Left renal cortex interstitium (tissue), 4 donors: ENCODE measurements at places on chromosomes 16 and 17.

DNA sequence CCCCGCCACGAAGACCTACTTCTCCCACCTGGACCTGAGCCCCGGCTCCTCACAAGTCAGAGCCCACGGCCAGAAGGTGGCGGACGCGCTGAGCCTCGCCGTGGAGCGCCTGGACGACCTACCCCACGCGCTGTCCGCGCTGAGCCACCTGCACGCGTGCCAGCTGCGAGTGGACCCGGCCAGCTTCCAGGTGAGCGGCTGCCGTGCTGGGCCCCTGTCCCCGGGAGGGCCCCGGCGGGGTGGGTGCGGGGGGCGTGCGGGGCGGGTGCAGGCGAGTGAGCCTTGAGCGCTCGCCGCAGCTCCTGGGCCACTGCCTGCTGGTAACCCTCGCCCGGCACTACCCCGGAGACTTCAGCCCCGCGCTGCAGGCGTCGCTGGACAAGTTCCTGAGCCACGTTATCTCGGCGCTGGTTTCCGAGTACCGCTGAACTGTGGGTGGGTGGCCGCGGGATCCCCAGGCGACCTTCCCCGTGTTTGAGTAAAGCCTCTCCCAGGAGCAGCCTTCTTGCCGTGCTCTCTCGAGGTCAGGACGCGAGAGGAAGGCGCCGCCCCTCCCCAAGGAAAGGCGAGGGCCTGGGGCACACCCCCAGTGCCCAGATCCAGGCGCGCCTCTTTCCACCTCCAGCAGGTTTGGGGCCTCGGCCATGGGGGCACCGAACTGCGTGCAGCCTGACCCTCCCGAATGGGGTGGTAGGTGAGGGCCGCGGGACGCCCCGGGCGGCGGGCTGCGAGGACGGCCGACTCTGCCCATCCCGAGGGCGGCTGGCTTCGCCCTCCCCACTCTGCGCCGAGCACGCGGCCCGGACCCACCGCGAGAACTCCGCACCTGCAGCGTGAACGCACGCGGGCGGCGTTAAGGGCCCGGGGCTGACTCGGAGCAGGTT lies 664 bp downstream of the HBQ1 start:
- no peak for DNase-seq

DNA sequence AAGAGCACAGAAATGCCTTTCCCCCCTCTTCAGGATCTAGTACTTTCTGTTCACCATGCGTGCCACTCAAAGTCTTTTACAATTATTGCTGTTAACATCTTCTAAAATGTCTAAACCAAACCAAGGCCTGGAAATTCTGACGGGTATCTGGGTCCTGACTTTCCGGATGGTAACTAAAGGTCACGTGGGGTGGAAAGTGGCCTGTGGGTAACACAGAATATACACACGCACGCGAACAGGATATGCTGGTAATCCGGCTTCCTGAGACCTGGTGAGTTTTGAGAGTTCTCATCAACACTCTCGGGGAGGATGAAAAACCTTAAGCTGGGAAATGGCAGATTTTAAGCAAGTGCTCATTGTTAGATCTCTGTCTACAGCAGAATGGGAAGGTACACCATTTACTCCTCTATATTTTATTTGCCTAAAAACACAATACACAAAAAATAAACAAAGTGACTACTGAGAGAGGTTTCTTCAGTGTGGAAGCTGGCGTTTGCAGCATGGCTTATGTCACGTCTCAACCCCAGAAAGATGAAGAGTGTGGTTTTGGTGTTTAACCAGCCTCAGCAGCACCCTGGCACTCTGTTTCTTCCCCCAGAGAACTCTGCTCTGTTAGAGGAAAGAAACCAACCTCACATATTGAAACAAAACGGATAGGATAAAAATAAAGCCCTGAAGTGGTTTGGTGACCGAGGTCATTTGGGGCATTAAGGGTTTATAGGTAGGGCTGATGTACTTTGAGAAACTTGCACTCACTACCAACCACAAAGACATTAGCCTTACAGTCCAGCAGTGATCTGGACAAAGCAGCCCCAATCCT lies 37.3 kb downstream of the SMG6 start:
- DNase-seq, result no peak

DNA sequence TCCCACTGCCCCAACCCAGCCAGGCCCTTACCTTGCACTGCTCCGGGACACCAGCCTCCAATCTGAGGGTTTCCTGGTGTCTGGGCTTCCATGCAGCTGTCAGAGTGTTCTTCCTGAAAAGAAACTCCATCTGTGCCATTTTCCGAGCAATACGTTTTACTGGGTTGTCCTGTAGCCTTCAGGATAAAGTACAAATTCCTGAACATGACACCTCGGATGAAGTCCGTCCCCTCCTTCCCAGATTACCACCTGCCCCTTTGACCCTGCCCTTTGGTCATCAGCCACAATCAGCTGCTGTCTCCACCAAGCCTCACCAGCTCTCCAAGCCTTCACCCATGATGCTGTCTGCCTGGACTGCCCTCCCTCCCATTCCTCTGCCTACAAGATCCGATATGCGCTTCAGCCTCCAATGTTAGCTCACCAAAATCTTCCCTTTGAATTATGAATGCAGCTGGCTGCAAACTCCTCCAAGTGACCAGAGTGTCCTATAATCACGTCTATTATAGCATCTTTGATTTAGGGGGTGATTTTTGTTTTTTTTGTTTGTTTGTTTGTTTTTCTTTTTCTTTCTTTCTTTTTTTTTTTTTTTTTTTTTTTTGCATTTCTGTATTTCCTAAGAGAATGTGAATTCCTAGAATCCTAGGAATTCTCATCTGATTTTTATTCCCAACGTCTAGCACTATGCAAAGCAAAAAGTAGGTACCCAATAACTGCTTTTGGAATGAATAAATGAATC lies 60.6 kb upstream of the KIFC3 start:
- no peak for DNase-seq

GRCh38 chr17:55289106-55289446 lies 24.3 kb downstream of the HLF start:
- no peak for DNase-seq

- no peak for DNase-seq
Observed at GRCh38 chr17:2796164-2797125, at the start of gene RAP1GAP2. Gene RAP1GAP2 (plus strand): TSS chr17:2796438. CDS start chr17:2796528, 90 bp downstream.

DNA sequence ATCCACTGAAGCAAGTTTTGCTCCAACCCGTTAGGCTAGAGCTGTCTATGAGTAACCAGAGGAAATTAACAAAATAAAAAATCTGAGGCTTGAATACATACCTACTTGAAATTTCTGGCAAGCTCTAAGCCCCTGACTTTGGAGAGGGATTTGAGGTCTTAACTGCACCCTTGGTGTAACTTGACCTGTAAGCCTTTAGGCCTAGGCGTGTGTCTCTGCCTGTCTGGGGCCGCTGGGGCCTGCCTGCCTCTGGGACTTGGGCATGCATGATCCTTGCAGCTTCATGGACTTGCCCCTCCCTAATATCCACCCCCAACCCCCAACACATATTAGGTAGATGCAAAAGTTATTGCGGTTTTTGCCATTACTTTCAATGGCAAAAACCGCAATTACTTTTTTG lies 3.7 kb upstream of the CDC42EP4 start:
- no peak for DNase-seq

GRCh38 chr16:70713342-70713741 lies 27.5 kb upstream of the MTSS2 start:
- no peak for DNase-seq

DNA sequence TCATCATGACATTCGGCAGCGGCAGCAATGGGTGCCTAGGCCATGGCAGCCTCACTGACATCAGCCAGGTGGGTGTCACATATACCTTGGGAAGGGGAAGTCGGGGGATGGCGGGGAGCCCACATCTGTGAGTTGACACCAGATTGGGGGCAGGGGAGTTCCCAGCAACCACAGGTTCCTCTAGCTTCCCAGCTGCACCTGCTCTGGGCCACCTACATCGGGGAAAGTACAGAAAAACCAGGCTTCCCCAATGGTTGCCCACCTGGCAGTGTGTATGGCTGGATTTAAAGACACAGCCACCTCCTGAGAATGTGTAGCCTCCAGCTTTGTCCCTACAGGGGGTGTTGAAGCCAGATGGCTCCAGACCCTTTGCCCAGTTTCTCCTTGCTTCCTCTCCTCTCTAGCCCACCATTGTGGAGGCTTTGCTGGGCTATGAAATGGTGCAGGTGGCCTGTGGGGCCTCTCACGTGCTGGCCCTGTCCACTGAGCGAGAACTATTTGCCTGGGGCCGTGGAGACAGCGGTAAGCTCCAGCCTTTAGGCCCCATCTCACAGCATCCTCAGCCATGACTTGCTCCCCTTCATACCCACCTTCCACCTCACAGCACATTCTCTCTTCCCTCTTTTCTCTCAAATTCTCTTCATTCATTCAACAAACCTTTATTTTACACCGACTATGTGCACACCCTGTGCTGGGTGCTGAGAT lies 5.0 kb upstream of the TRAF4 start:
- DNase-seq, result no peak

- DNase-seq, result no peak
Observed at GRCh38 chr16:82633964-82634600, 7.3 kb downstream of the CDH13 start.

DNA sequence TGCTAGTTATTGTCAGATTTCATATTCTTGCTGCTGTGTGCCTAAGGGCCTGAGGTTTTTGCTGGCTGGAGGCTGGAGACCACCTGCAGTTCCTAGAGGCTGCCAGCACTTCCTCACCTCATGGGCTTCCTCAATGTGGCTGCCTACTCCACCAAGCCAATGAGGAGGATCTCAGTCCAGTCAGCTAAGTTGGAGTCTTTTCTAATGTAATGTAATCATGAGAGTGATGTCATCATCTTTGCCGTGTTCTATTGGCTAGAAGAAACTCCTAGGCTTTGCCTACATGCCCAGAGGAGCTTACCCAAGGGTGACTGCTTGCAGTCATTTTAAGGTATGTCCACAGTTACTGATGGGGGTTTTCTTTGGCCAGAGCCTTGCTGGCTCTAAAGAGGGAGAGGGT lies 53.0 kb downstream of the SOCS3 start:
- DNase-seq, result no peak

DNA sequence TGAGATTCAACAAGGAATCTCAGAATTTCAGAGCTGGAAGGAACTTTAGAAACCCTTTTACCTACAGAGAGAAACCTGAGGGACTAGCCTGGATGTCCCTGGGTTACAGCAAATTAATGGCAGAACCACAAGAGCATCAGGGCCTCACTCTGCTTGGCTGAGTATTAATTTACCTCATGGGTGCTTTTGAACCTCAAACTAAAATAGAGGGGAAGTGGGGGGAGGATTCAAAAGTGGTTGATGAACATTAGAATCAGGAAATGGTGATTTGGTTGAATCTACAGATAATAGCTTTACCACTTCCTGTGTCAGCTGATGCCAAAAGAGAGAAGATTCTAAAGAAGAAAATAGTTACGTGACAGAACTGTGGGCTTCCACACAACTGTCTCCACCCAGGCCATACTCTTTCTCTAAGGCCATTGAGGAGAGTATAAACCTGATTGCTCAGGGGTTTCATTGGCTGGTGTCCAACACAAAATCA lies 11.3 kb upstream of the SKAP1 start:
- no peak for DNase-seq
